Tongue (tissue), 3 donors: ENCODE measurements at places on chromosomes 1 and 21.

DNA sequence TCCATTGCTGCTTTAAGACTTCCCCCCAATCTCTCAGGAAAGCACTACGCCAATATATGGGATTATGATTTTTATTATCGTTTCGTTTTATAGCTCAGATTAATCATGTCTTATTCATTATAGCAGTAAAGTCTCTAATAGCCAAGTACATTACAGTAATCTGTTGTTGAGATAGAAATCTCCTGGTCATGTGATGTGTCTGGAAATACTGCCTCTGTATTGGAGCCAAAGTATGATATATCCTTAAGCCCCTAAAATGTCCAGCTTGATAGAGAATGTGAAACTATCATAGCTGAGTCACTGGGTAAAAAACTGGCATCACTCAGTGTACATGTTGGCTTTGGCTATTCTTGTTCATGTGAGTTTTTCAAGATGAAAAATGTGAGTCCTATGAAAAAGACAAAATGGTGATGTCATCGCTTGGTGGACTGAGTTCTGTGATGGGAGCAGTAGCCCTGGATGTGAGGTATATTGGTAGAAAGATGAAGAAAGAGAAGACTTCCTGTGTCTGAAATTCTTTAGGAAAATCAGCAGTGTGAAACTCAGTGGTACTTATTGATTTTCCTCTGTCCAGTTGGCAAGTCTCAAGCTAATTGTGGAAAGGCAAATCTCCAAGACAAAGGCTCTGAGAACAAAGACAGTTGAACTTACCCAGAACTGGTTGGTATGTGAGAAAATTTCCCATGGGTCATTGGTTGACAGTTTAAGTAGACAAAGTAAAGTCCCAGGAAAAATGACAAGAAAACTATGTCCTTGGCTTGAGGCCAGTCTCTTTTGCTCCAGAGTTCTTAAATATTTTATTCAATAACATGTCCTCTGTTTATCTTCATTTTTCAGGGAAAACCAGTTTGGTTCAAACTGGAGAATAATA lies 76.2 kb downstream of the BRINP2 start:
- no peak for DNase-seq

GRCh38 chr1:39898648-39899603 lies 2.8 kb downstream of the MYCL start:
- DNase-seq, result peak; percentile 90

DNA sequence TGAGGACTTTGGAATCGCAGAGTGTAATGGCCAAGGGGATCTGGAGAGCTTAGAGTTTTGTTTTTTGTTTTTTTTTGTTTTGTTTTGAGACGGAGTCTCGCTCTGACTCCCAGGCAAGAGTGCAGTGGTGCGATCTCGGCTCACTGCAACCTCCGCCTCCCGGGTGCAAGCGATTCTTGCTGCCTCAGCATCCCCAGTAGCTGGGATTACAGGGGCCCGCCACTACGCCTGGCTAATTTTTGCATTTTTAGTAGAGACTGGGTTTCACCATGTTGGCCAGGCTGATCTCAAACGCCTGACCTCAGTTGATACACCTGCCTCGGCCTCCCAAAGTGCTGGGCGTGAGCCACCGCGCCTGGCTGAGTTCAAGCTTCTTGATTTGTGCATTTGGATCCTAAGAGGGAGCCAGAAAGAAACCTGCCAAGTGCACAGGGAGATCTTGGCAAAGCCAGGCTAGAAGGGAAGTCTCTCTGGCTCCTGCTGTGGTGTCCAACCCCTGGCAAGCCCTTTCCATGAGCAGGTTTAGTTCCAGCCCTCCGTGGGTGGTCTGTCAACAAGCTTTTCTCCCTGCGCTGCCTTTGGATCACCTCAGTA lies 852 bp downstream of the FAAH start:
- peak; percentile 60 for DNase-seq

DNA sequence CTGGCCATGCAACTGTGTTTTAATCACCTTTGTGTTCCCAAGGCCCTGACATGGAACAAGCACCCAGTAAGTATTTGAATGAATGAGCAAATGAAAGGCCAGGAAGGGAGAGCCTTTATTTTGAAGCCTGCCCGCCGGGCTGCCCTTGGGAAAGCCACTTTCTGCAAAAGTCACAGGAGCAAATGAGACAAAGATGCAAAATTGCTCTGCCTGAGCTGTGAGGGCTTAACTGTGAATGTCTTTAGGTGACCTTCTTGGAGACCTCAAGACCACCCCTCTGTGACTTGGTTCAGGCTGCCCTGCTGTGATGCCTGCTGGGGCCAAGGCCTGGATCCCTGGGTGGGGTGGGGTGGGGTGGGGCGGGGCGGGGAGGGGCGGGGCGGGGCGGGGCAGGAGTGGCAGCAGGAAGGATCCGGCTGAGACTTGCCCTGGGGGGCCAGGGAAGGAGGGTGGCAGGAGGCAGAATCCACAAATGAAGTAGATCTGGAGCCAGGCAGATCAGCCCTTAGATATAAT lies 54.0 kb downstream of the RUNX3 start:
- no peak for DNase-seq

DNA sequence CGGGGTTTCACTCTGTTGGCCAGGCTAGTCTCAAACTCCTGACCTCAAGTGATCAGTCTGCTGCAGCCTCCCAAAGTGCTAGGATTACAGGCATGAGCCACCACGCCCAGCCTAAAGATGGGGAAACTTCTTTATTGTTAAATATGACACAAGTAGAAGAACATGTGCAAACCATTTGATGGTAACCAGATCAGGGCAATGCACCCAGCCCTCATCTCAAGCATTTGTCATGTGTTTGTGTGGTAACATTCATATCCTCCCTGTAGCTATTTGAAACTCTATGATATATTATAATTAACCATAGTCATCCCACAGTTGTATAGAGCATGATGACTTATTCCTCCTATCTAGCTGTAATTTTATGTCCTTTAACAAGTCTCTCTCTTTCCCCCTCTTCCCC lies 119.5 kb upstream of the TMPRSS2 start:
- DNase-seq, result no peak

DNA sequence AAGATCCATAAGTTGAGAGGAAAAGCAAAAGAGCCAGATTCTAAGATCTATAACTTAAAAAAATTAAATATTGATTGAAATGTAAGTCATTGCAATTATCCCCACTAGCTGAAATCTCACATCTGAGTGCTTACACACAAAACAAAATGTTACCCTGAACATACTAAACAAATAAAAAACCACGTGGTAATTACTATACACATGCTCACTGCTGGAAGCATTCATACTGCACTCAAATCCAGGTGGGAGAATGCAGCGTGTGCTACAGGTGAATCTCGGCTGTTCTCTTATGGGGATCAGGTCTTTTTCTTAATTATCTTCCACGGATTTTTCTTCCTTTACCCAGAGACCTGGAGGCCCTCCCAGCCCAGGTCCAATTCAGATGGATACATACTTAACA lies 74.3 kb downstream of the SDC3 start:
- no peak for DNase-seq

DNA sequence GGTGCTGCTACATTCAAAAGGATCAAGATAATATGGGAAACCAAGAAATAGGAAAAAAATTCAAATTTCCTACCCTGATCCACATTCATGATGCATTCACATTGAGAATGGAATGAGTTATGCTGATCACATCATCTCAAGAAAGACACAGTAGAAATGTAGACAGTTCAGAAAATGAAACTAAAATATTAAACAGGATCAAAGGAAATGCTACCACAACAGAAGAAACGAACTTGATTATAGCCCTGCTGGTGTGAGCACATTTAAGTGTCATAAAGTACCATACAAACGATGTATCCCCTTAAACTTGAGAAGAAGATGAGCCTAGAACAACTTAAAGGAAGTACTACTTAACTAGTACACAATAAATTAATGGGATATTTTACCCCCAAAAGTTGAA lies 21.3 kb downstream of the SYDE2 start:
- no peak for DNase-seq

GRCh38 chr1:99644279-99645004 lies 1.5 kb upstream of the PALMD start:
- DNase-seq, result no peak

DNA sequence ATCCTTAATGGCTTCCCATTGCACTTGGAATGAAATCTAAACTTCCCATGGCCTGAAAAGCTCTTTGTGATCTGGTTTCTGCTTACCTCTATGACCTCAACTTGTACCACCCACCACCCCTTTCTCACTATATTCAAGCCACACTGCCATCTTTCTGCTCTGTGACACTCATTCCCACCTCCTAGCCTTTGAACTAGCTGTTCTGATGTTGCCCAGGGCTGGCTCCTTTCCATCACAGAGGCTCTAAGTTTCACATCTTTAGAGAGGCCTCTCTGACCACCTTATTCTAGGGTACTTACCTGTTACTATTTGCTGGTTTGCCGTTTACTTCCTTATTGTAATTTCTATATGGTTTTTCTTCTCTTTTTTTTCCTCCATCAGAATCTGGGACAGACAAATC lies 4.2 kb downstream of the MPZL1 start:
- no peak for DNase-seq

GRCh38 chr21:14572204-14572780 lies 26.2 kb upstream of the SAMSN1 start:
- DNase-seq, result no peak

DNA sequence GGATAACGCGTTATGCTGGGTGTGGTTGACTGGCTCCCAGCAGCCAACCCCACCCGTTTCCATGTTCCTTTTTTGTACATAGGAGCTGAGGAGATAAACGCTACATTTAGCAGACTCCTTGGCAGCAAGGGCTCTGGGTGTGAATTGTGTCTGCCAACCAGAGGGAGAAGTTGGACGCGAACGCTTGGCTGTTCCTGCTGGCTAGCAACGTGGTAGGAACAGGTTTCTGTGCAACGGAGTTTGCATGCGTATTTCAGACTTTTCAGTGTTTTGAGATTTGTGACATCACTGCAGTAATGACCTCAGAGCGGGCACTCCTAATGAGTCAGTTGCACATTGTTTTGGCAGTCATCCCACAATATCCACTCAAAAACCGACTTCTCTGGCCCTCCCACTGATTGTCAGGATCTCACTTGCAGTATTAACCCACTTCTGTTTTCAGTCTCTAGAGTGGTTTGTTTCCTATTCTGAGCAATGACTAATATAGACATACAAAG lies 98.7 kb upstream of the RGS1 start:
- DNase-seq, result peak; percentile 44

- DNase-seq, result no peak
These were observed 62.8 kb upstream of the ARHGEF16 start for GRCh38 chr1:3391711-3392110.

- no peak for DNase-seq
These were observed 545.3 kb downstream of the PLA2G4A start for GRCh38 chr1:187374082-187374481.
